DND-41 (cell line): ENCODE measurements at places on chromosomes 2 and 18.

GRCh38 chr2:239277401-239278085, 123.3 kb downstream of the HDAC4 start:
- H3K27ac ChIP-seq: peak overlapping the region; percentile 61
- peaks cover 95% of the 10 kb centered on the region for H3K4me1 ChIP-seq
- no peaks in the 10 kb centered on the region for H3K27me3 ChIP-seq
- no peak overlapping the region for H3K4me3 ChIP-seq
- DNase-seq: no peak
- H3K36me3 ChIP-seq: peaks cover 97% of the 10 kb centered on the region

DNA sequence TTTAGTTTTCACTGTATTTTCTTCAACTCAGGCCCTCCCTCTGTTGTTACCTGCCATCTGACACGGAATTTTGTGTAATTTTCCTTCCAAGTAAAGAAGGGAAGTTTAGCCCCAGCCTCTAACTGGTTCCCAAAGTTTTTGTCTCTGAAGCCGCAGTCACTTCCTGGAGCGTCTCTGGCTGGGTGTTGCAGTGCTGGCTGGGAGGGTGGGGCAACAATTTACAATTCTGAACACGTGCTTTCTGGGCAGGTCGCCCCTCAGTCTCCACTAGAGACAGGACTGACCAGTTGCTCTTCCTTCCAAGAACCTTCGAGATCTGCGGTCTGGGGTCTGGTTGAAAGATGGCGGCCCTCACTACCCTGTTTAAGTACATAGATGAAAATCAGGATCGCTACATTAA, 3.5 kb downstream of the CNDP2 start:
- H3K27me3 ChIP-seq: no peaks in the 10 kb centered on the region
- peak overlapping the region; percentile 94 for H3K27ac ChIP-seq
- peaks cover 48% of the 10 kb centered on the region for H3K4me1 ChIP-seq
- H3K4me3 ChIP-seq: peak overlapping the region; percentile 23; the same call in 1 of the 2 replicates
- H3K36me3 ChIP-seq: peaks cover 54% of the 10 kb centered on the region

DNA sequence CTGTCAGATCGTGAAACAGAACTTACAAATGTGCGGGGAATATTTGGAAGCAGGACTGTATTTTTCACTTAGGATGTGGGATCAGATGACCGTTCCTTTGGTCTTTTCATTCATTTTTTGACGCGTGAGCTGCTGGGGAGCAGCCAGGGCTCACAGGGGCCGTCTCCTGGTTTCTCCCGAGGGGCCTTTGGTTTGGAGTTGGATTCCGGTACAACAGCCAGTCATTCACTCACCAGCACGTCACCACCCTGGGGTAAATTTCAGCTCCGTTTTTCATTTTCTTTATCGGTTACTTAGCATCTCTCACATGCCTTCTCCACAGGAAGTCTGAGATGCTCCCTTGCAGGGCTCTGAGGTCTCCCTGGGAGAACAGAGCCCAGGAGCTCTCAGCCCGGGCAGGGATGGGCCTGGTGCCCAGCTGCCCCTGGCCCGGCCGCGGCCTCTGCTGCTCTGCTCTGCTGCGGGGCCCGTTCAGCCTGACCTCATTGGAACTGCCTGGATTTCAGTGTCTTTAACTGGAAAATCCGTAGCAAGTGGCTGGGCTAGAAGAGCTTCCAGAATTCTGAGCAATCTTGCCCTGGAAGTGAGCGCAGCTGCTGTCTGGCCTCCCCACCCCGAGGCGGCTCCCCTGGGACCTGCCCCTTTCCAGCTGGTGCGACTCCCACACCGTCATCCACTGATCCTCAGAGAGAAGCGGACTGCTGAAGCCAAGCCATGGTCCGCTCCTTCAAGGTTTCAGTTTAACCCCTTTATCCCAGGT, 335.6 kb downstream of the EIPR1 start:
- H3K27me3 ChIP-seq: no peaks in the 10 kb centered on the region
- no peak for DNase-seq
- H3K27ac ChIP-seq: no peak overlapping the region

DNA sequence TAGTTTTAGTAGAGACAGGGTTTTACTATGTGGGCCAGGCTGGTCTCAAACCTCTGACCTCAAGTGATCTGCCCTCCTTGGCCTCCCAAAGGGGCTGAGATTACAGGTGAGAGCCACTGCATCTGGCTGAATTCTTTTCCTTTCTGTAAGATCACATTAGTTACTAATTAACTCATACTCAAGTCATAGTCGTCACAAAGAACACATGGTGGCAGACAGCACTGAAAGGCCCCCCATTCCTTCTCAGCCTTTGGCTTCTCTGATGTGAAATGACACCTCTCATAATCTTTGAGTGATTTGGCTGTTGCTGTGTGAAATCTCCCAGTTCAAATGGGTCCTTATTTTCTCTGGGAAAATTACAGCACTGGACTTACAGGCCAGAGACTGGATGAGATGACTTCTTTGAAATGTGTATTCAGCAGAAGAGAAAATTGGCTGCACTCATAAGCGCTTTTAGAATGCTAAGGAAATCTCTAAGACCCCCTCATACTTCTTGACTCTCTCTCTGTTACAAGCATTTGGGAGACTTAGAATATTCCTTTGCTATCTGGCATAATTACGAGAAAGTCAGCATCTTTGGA, 764.8 kb downstream of the RNF144A start:
- H3K4me1 ChIP-seq: no peaks in the 10 kb centered on the region
- H3K36me3 ChIP-seq: no peaks in the 10 kb centered on the region
- no peak overlapping the region for H3K27ac ChIP-seq
- no peak overlapping the region for H3K4me3 ChIP-seq

DNA sequence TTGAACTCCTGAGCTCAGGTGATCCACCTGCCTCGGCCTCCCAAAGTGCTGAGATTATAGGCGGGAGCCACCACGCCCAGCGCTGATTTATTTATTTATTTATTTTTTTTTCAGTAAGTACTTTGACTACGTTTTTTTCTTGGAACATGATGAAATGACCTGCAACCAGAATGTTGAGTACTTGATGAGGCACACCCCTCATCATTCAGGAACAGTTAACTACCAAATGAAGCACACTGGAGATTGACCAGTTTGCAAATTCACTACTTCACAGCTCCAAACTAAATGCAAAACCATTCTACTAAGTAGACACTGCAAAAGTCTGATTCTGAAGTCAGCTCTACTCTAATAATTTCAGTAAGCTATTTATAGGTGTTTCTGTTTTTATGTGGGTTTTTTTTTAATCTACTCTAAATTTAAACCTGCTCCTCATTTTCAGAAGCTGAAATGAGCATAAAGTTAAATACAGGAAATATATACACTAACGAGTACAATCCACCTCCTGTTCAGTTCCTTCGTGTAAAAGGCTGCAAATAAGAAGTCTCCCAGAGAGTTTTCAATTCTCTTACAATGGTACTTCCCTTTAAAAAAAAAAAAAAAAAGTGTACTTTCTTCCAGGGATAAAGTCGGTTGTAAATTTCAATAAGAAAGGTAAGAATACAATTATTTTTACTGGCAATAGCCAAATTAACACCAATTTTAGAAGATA, 1.4 kb downstream of the GFPT1 start:
- no peaks in the 10 kb centered on the region for H3K27me3 ChIP-seq
- peaks cover 3% of the 10 kb centered on the region; the same call in 1 of the 2 replicates for H3K36me3 ChIP-seq
- DNase-seq: no peak
- H3K4me3 ChIP-seq: peak overlapping the region; percentile 79
- H3K4me1 ChIP-seq: peaks cover 47% of the 10 kb centered on the region

DNA sequence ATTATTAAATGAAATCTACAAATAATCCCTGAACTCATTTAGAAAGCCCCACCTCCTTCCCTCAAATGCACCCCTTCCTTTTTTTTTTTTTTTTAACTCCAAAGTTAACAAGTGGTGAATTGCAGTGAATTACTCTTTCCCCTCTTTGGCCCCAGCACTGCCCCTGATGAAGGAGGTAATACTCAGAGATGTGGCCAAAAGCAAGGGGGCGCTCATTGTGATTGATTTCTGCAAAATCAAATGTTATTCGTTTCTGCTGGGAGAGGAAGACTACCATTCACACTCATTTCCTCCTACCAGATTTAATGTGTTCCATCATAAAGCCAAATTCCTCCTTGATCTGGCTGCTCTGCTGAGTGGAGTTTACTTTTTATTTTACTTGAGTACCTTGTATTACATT, 259.4 kb downstream of the GPD2 start:
- DNase-seq: no peak
- no peaks in the 10 kb centered on the region for H3K27me3 ChIP-seq
- no peak overlapping the region for H3K27ac ChIP-seq
- H3K4me3 ChIP-seq: no peak overlapping the region
- no peaks in the 10 kb centered on the region; the same call in 1 of the 2 replicates for H3K4me1 ChIP-seq

DNA sequence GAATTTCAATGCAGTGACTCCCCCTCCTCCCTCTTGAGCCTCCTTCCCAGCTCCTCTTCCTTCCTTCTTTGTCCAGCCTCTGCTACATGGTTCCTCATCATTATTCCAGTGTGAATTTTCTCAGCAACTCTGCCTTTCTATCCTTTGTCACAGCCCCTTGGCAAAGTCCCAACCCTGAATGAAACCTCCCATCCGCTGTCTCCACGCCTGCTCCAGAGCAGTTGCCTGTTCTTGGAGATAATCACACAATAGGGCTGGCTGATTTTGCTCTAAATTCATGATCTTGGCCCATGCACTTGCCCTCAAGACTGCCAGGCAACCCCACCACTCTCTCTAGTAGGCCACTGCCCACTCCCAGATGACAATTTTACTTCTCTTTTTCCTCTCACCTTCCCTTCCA, 61.4 kb downstream of the BCL2L11 start:
- H3K4me3 ChIP-seq: no peak overlapping the region
- no peaks in the 10 kb centered on the region for H3K27me3 ChIP-seq
- no peak overlapping the region for H3K27ac ChIP-seq
- DNase-seq: no peak

DNA sequence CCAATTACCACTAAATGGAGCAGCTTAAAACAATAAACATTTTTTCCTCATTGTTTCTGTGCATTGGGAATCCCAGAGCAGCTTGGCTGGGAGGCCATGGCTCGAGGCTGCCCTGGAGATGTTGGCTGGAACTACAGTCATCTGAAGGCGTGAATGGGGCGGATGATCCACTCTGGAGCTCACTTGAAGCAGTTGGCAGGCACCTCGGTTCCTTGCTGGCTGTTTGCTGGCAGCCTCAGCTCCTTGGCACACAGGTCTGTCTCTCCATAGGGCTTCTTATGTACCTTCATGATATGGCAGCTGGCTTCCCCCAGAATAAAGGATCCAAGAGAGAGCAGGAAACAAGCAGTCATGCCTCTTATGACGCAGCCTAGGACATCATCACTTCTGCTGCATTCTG, 227.0 kb upstream of the COPS8 start:
- no peaks in the 10 kb centered on the region for H3K4me1 ChIP-seq
- DNase-seq: no peak
- no peaks in the 10 kb centered on the region for H3K36me3 ChIP-seq
- H3K4me3 ChIP-seq: no peak overlapping the region
- H3K27ac ChIP-seq: no peak overlapping the region
- peaks cover 6% of the 10 kb centered on the region for H3K27me3 ChIP-seq

DNA sequence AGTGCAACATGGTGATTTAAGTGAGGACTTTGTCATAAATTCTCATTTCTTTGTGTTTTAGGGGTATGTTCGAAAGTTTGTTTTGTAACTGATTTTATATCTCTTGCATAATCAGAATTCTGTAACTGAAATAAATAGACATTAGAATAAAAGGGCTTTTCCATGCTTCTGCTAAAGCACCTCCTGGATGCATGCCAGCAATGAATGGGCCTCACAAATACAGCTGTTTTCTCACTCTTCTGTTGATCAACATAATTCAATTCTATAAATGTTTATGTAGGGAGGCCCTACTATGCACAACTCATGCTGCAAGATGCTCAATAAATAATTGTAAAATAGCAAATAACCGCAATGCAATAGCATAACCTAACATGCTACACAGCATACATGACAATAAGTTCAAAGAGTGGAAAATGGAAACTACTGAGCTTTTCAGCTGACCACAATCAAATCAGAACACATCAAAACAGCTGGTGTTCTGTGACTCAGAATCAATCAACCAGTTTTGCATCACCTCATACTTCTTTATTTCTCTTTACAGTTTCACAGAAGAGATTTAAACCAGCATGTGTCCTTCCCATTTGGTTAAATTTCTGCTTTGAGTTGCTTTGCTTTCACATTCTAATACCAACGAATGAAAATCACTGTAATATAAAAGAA, 11.0 kb downstream of the CDH7 start:
- H3K36me3 ChIP-seq: no peaks in the 10 kb centered on the region
- H3K4me3 ChIP-seq: no peak overlapping the region
- H3K27ac ChIP-seq: no peak overlapping the region
- no peak for DNase-seq

GRCh38 chr2:29242621-29243375, 127.6 kb downstream of the CLIP4 start:
- H3K27me3 ChIP-seq: no peaks in the 10 kb centered on the region
- no peaks in the 10 kb centered on the region for H3K4me1 ChIP-seq
- H3K27ac ChIP-seq: no peak overlapping the region
- no peaks in the 10 kb centered on the region for H3K36me3 ChIP-seq
- no peak overlapping the region for H3K4me3 ChIP-seq
- DNase-seq: no peak

DNA sequence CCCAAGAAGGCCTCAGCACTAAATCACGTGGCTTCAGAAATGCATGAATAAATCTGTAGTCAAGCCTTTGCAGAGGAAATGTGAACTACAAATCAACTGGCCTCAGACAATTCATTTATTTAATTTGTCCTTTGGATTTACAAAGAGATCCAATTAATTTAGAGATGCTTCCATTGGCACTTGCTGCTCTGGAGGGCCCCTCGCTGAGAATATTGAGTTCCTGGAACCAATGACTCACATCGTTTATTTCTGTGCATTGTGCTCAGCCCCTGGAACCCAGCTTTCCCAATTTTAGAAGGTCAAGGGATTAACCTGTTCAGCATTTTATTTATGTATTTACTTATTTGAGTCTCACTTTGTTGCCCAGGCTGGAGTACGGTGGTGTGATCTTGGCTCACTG, 47.2 kb upstream of the MGAT4A start:
- H3K27me3 ChIP-seq: no peaks in the 10 kb centered on the region
- H3K4me3 ChIP-seq: no peak overlapping the region
- no peak overlapping the region for H3K27ac ChIP-seq
- no peak for DNase-seq
- H3K4me1 ChIP-seq: peaks cover 9% of the 10 kb centered on the region

GRCh38 chr2:219630770-219631405, 3.5 kb downstream of the SLC4A3 start:
- no peak overlapping the region for H3K4me3 ChIP-seq
- no peak for DNase-seq
- no peak overlapping the region for H3K27ac ChIP-seq
- no peaks in the 10 kb centered on the region for H3K36me3 ChIP-seq
- H3K4me1 ChIP-seq: no peaks in the 10 kb centered on the region
